Fibroblast of the aortic adventitia (primary cell): ENCODE measurements at places on chromosomes 4 and X. TPM values are rescaled to one million over a fixed set of nuclear protein-coding genes. Genes with fewer than 3 reads are reported as not detected.

Gene GABRE
- 29.4 and 33.2 TPM in 2 replicates for total RNA-seq

Gene CISD2
- total RNA-seq = 30.3 and 52.9 TPM in 2 replicates

Gene TCEAL3
- total RNA-seq = 13.2 and 62.0 TPM in 2 replicates

Gene LRCH2
- 3.5 and 11.1 TPM in 2 replicates for total RNA-seq

Gene JADE3
- total RNA-seq = 3.9 and 5.9 TPM in 2 replicates

Gene EGFL6
- total RNA-seq = 0.27 TPM in 1 of 2 replicates, not detected in the other

Gene ITGB1BP2
- total RNA-seq = 2.6 and 6.2 TPM in 2 replicates

Gene SRP72
- 119 and 202 TPM in 2 replicates for total RNA-seq

Gene FGF5
- 0.98 and 55.9 TPM in 2 replicates for total RNA-seq

Gene SMPX
- total RNA-seq = not detected in 2 replicates

Gene GPR34
- total RNA-seq = not detected in 2 replicates

Gene HS3ST1
- 2.5 and 6.8 TPM in 2 replicates for total RNA-seq

Gene PPP2R2C
- total RNA-seq = 0.49 TPM in 1 of 2 replicates, not detected in the other

Gene TEX11
- total RNA-seq = not detected in 2 replicates

Gene VSIG1
- total RNA-seq = 0.09 TPM in 1 of 2 replicates, not detected in the other

Gene CORIN
- total RNA-seq = under 0.01 and 0.49 TPM in 2 replicates

Gene JAKMIP1
- not detected in 2 replicates for total RNA-seq

Gene FRAS1
- total RNA-seq = 1.9 and 16.8 TPM in 2 replicates

Gene ASMT
- total RNA-seq = not detected in 2 replicates

Gene VCX2
- not detected in 2 replicates for total RNA-seq

Gene ARHGAP6
- 16.9 and 20.9 TPM in 2 replicates for total RNA-seq

Gene GSPT2
- 9.8 and 11.5 TPM in 2 replicates for total RNA-seq

Gene CXCL11
- total RNA-seq = not detected in 2 replicates

Gene MXRA5
- 4.7 and 8.5 TPM in 2 replicates for total RNA-seq

Gene KLHL4
- 5.0 and 10.0 TPM in 2 replicates for total RNA-seq

Gene IDH3G
- total RNA-seq = 7.2 and 46.0 TPM in 2 replicates

Gene NPY1R
- total RNA-seq = 0.09 and 1.1 TPM in 2 replicates

Gene F11
- not detected in 2 replicates for total RNA-seq

Gene TCEAL8
- 144 and 370 TPM in 2 replicates for total RNA-seq

Gene COX7B2
- not detected in 2 replicates for total RNA-seq

Gene ZFYVE28
- 7.7 and 14.0 TPM in 2 replicates for total RNA-seq

Gene SPATA18
- 21.7 and 22.3 TPM in 2 replicates for total RNA-seq

Gene MAGEA1
- total RNA-seq = not detected in 2 replicates

Gene PLP1
- 2.3 TPM in 1 of 2 replicates, not detected in the other for total RNA-seq

Gene GPC4
- total RNA-seq = 0.54 and 2.8 TPM in 2 replicates

Gene FAM193A
- 17.4 and 38.7 TPM in 2 replicates for total RNA-seq

Gene ASB12
- total RNA-seq = not detected in 2 replicates

Gene XPNPEP2
- total RNA-seq = 3.6 and 5.7 TPM in 2 replicates

Gene CXCL10
- not detected in 2 replicates for total RNA-seq

Gene WNK3
- 0.27 and 10.5 TPM in 2 replicates for total RNA-seq

Gene CT45A1
- not detected in 2 replicates for total RNA-seq

Gene PDS5A
- 78.4 and 123 TPM in 2 replicates for total RNA-seq

Gene C1QTNF7
- total RNA-seq = 0.18 and 11.8 TPM in 2 replicates

Gene HPGDS
- not detected in 2 replicates for total RNA-seq

Gene SHISA3
- 2.0 and 6.0 TPM in 2 replicates for total RNA-seq

Gene MAB21L2
- total RNA-seq = 0.63 TPM in 1 of 2 replicates, not detected in the other

Gene PF4V1
- total RNA-seq = not detected in 2 replicates

Gene STATH
- total RNA-seq = 0.72 TPM in 1 of 2 replicates, not detected in the other

Gene TENM3
- total RNA-seq = 6.3 and 14.0 TPM in 2 replicates

Gene TMEM35A
- 2.5 and 14.4 TPM in 2 replicates for total RNA-seq

Gene RTL9
- total RNA-seq = 1.5 TPM in 1 of 2 replicates, not detected in the other

Gene DOCK11
- 34.8 and 60.8 TPM in 2 replicates for total RNA-seq

Gene FRG2
- not detected in 2 replicates for total RNA-seq

Gene BEX1
- 0.36 TPM in 1 of 2 replicates, not detected in the other for total RNA-seq

Gene SOWAHD
- not detected in 2 replicates for total RNA-seq

Gene KLHL13
- 0.82 and 7.2 TPM in 2 replicates for total RNA-seq

Gene AMBN
- not detected in 2 replicates for total RNA-seq

Gene WDR17
- 2.6 and 3.1 TPM in 2 replicates for total RNA-seq

Gene STX18
- 25.6 and 32.2 TPM in 2 replicates for total RNA-seq
